ENCODE measurements at places on chromosomes 6 and 20.
A peak's percentile ranks its signal among the peaks of the same experiment; 100 is the strongest.

DNA sequence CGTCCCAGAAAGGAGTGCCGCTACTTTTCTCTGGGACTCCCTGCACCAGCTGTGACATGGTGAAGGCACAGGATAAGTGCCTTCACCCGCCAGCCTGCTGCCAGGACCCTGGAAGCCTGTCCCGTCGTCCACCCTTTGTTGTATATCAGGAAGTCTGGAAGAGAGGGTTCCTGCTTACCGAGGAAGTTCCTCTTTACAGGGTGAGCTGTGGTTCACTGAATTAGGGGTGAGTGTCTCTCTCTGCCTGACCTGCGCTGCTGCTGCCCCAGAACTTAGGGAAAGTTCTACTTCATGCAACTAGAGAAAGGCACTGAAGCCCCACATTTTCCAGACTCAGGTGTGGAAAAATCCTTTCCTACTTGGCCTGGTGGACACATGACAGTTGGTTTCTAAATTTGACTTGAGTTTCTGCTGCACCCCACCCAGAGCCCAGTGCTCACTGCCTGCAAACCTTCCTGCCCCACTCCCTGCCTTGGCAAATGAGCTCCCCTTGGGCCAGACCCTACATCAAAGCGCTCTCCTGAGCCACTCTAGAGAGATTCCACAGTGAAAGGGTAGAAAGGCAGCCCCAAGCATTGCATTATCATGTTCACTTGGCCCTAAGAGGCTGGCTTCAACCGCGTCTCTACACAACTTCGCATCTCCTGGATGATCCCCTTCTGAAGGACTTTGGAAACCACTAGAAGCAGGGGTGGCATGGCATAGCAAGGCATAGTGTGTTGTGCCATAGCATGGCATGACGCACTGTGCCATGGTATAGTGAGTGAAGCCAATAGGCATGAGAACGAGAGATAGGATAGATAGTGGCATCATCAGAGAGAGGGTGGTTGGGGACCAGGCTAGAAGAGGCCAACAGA, 215.8 kb upstream of the CDYL start:
- no peak for DNase-seq

DNA sequence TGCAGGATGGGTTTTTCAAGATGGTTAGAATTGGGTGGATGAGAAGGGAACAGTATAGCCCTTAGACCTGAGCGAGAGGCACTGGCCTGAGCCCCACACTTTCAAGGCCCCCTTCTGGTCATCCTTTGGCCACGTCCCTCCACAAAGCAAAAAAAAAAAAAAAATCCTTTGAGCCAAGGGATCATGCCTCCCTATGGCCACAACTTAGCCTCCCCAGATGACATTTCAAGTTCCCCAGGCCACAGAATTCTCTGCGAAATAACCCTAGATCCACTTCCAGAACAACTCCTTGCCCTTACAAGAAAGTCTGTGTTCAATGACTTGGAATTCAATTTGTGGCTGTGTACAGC, 30.4 kb downstream of the ELOVL2 start:
- DNase-seq: no peak

DNA sequence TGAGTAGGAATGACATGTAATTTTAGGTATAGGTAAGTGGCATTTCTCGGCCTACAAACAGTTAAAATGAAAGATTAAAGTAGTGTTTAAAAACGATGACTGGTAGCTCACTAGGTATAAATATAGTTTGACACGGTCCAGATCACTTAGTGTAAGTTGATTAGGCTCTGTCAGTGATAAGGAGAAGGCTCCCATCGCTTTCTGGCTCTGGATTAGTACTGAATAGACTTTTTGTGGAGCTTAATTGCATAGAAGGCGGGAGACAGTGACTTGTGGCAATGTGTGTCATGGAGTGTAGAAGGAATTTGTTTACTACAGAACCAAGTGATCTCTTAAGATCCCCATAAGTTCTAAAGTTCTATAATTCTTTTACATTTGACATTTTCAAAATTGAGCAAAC, 6.7 kb downstream of the PYGB start:
- no peak for DNase-seq

DNA sequence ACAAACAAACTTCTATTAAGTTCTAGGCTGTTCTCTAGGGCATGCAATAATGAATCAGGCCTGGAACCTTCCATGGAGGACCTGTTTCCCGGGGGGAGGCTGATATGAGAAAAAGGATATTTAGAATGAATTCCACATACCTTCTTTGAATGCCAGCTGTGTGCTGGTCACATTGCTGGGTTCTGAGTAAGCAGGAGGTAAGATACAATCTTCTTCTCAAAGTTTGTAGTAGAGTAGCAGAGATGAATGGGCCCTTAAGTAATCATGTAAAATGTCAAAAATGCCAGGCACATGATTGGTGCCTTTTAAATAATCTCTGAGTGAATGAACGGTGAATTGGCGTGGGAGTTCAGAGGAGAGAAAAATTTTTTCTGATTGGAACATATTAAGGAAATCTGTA, 47.4 kb downstream of the TGM2 start:
- DNase-seq: no peak

DNA sequence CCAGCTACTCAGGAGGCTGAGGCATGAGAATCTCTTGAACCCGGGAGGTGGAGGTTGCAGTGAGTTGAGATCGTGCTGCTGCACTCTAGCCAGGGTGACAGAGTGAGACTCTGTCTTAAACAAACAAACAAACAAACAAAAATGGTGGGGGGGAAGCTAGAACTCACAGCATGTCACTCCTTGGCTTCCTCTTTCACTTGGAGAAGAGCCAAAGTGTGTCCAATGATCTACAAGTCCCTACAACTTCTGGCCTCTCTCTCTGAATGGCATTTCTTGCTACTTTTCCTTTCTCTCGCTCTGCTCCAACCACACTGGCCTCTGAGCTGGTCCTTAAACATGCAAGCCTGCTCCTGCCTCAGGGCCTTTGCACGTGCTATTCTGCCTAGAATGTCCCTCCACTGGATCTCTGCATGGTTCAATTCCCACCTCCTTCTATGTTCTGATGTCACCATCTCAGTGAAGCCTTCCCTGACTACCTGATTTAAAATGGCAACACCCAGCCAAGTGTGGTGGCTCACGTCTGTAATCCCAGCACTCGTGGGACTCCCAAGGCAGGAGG, 8.1 kb downstream of the TLDC2 start:
- no peak for DNase-seq

DNA sequence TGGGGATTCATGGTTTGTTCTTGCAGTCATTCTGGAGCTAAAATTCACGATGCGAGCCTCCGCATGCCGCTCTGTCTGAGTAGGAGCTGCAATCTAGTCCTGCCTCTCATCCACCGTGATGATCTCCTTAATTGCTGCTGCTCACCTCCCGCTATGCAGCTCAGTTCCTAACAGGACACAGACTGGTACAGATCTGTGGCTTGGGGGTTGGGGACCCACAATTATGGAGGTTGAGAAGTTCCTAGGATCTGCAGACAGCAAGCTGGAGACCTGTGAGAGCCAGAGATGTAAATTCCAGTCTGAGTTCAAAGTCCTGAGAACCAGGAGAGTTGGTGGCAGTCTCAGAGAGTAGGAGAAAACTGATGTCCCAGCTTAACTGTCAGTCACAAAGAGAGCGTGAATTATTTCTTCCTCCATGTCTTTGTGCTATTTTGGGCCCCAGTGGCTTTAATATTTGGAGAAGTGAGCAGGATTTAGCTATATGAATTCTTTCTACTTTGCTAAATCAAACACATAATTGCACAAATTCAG, 378.7 kb upstream of the MAN1A1 start:
- peak; percentile 11 for DNase-seq

GRCh38 chr6:134168590-134169208, 116.3 kb upstream of the SLC2A12 start:
- DNase-seq: no peak

DNA sequence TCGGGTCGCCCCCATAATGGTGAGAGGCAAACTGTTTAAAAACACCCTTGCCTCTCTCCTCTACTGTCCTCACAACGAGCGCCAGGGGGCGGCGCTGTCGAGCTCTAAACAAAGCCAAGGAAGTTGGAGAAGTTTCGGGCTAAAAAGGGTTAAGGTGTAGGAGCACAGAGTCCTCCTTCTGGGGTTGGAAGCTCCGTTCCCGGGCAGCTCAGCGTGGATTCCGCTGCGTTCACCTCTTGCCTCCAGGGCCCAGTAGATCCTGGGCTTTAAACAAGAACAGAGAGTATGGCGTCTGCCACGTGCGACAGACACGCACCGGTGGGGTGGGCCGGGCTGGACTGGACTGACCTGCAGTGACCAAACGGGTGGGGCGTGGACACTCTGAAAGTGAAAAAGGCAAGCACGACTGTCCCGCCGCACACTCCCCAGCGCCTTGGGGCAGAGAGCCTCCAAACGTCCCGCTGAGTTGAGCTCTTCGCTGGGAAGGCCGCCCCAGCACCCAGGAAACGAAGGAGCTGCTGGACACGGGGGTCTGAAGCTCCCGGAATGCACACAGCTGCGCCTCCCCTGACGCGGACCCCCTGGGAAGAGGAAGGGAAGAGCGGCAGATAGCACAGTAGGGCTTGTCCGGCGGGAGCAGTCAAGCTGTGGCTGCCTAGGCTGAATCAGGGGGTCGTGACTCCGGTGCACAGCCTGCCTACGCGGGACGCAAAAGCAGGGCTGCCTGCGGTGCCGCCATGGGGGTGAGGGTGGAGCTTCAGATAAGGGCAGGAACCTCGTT, 1.6 kb upstream of the THBD start:
- DNase-seq: peak; percentile 40

GRCh38 chr6:28282926-28283325, 1.6 kb downstream of the PGBD1 start:
- DNase-seq: no peak

GRCh38 chr6:149114167-149114566, 203.3 kb upstream of the TAB2 start:
- no peak for DNase-seq

DNA sequence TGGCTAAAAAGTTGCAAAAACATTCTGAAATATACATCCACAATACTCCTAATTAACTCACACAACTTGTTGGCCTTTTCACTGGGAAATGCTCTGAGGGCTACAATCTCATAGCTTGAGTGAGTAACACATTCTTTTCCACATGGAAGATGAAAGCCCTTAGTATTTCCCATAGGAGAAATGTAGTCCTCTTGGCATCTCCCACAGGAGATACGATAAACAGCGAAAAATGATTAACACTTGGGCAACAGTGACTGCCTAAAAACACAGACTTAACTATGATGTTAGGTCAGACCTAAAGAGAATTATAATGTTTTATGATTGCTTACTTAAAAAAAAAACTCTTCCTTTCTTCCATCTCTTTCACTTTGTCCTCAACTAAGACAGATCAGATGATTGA, 9.0 kb downstream of the MYLK4 start:
- DNase-seq: no peak

DNA sequence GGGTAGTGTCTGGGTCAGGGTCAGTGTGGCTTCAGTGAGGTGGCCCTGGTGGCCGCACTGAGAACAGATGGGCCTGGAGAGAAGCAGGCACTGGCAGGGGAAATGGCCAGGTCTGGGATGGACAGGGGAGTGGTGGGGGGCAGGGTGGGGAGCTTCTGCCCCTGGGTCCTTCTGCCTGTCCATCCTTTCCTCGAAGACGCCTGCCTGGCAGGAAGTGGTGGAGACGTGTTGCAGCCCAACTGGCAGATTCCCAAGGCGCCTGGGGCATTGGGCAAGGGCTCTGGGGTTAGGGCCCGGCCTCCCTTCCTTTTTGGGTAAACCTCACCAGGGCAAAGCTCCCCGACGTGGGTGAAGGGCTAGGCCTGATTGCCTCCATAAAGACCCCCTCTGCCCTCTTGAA, 10.4 kb downstream of the SRC start:
- peak; percentile 40 for DNase-seq

DNA sequence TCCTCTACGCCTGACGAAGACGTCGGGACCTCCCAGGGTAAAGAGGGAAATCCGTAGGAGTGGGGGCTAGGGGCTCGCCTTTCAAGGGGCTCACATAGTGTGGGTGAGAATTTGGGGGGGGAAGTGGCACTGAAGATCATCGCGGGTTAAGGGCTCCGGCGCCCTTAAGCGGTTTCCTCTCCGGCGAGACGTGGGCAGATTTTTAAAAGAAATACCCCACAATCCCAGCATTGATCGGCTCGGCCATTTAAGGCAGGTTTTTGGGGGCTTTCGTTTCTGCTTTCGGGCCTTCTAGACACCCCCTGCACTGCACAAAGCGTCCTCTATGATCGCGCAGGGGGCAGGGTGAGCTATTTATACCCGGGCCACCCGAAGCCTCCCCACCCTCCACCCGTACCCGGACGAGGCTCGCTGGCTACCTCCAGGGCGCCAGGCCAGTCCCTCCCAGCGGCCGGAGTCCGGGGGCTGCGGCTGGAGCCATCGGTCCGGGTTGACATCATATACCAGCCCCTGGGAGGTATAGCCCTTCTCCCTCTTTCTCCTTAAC, 1.2 kb downstream of the NKX2-2 start:
- DNase-seq: no peak

DNA sequence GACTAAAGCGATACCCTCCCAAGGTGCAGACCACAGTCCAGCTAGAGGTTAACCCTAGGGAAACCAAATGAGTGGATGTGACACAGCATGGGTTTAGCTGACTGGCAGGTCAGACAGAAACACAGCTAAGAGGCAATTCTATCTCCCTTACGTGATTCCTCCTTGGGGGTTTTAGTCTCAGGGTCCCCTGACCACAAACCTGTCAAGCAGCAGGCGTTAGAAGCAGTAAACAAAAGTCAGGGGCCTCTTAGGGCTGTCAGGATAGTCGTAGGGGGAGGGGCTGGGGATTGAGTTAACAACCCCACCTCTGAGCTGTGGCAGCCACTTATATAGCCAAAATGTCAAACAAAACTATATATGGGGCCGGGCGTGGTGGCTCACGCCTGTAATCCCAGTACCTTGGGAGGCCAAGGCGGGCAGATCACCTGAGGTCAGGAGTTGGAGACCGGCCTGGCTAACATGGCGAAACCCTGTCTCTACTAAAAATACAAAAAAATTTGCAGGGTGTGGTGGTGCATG, 13.6 kb downstream of the KCNK5 start:
- no peak for DNase-seq

GRCh38 chr20:20755674-20756319, 43.4 kb upstream of the RALGAPA2 start:
- no peak for DNase-seq

- DNase-seq: no peak
Measured at GRCh38 chr6:160791981-160792418, 90.0 kb downstream of the PLG start.

- DNase-seq: no peak
Measured at GRCh38 chr20:60233018-60233630, 274.9 kb downstream of the CDH26 start.

DNA sequence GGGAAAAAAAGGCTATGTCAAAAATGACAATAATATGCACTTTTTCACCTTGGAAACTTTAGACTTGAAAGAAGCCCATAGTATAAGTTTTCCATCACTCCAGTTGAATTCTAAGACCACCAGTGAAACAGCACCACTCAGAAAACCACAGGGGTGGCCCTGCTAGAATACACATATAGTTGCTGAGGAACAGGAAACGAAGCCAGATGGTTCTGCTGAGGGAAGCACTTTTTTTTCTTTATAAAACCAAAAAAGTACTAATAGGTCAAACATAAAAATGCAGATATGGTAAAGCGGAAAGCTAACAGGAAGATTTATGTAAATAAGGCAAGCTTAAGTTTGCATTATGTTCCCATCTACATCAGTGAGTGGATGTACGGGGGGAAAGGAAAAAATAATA, 303.9 kb downstream of the FOXC1 start:
- no peak for DNase-seq
